ENCODE measurements at places on chromosomes 1 and 21. TPM values are rescaled to one million over a fixed set of nuclear protein-coding genes. Genes with fewer than 3 reads are reported as not detected.

- DNase-seq = peak; percentile 27
Observed at GRCh38 chr1:116667575-116668105, at the start of gene IGSF3. TSS of gene IGSF3 (minus strand) at chr1:116667733. CDS start at chr1:116666326, 1,407 bp downstream.

DNA sequence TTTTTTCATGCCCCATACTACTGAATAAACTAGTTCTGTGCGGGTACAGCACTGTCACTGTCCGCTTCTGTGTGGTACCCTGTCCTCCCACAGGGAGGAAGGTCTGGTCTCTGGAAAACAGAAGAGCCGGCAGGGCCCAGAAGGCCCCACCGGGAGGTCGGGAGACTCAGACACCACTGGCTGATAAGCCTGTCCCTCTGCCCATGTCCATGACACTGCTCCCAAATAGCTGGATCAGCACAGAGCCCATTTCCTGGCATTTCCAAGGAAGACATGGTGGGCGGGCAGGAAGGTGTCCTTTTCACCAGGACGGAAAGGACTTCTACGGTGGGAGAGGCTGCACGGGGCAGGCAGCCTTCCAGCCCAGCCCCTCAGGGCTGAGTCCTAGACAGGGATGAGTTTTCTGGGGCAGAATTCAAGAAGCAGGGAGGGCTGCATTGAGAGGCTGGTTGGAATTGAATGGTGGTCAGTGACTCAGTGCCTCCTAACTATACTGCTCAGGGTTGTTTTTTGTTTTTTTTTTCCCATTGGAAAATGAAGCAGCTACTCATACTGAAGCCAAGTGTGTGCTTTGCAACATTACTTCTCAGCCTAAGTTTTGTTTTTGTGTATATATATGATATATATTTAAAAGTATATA lies 7.1 kb downstream of the PSRC1 start:
- DNase-seq = no peak

DNA sequence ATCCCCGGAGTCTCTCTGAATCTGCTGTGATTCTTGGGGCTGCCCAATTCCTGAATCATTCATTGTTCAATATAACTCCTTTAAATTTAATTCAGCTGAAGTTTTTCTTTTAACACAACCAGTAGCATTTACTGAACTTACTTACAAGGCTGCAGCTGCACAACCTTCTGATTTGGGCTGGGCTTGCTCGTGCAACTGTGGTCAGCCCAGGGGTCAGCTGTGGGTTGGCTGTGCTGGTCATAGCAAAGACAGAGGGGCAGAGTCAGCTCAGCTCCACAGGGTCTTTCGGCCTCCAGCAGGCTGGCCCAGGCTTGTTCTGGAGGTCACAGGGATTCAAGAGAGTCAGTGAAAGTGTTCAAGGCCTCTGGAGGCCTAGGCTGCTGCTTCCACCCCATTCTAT lies 186.1 kb downstream of the MATN1 start:
- DNase-seq = no peak

GRCh38 chr1:180365039-180365438 lies 135.0 kb downstream of the LHX4 start:
- DNase-seq = no peak

DNA sequence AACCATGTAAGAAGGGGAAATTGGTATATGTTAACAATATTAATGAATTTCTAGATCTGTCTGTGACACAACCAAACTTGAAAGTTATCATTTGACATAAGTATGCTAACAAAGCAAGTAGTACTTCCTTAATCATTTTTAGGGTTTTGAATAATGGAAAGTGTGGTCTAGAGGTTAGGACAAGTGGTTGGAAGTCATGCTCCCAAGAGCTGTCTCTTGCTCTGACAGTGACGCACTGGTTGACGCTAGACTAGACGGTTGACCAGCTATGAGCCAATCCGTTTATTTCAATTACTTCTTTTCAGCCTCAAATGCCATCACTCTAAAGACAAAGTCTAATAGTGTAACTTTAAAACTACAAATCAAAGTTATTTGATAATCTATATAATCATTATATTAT lies 20.7 kb upstream of the RGS1 start:
- DNase-seq = no peak

DNA sequence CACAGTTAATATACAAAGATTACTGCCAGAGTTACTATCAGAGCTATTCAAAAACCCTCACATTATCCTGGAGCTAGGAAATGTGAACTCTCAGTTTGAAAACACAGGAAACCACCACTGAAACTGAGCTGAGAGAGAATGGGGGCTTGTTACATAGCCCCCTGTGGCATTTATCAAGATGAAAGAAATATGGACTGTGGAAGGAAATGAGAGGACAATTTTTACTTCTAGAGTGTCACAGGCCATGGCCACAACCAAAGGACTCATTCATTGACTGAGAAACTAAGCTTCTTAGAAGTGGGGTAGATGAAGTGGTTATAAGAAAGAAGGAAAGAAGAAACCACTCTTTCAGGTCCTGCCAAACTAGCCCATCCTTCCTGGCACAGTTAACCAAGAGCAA lies 25.3 kb downstream of the DSTYK start:
- DNase-seq = no peak

- DNase-seq = no peak
Observed at GRCh38 chr21:35664683-35665082, 395.6 kb downstream of the SETD4 start.

DNA sequence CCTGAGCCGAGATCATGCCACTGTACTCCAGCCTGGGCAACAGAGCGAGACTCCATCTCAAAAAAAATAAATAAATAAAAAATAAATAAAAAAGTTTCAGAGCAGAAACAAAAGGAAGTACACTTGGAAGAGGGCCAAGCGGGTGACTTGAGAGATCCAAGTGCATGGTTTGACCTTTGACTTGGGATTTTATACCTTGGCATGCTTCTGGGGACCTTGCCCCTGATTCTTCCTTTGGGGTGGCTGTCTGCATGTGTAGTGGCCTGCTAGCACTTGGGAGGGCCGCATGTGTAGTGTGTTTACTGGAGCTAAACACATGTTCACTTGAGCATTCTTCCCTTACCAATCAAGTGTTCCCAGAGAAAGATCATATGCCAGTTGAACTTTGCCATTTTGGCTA lies 114.0 kb downstream of the DTL start:
- no peak for DNase-seq

GRCh38 chr1:111920221-111921024 lies 69.0 kb downstream of the KCND3 start:
- no peak for DNase-seq

DNA sequence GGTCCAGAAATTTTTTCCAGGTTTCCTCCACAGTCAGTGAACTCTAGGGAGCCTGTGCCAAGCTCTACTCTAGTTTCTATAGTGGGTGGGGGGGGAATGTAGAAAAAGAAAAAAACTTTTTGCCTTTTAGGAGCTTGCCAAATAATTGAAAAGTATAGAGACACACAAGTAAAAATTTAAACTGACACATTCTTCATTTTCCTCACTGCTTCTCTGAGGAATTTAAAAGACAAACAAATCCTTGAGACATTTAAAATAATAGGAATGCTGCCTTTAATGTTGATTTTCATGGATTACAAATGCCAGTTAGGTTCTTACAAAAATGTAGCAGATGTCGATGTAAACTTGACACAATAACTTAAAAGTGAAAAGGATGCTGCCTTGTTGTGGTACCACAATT lies 241.9 kb downstream of the DNM3 start:
- no peak for DNase-seq

CFHR3 gene
- not detected for total RNA-seq

LORICRIN gene
- total RNA-seq = not detected

GRCh38 chr1:59378621-59379370 lies 81.9 kb downstream of the FGGY start:
- no peak for DNase-seq

DNA sequence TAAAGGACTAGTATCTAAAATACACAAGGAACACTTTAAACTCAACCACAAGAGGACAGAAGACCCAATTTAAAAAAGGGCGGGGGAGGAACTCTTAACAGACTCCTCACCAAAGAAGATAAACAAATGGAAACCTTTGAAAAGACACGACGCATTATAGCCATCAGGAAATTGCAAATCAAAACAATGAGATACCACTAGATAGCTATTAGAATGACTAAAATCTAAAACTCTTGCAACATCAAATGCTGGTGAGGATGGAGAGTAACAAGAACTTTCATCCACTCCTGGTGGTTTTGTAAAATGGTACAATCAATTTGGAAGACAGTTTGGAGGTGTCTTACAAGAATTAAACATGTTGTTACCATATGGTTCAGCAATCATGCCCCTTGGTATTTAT lies 708.2 kb downstream of the BRINP3 start:
- DNase-seq = no peak

FNDC5 gene
- total RNA-seq = not detected

GRCh38 chr1:3027611-3028371 lies 6.5 kb downstream of the ACTRT2 start:
- no peak for DNase-seq

DNA sequence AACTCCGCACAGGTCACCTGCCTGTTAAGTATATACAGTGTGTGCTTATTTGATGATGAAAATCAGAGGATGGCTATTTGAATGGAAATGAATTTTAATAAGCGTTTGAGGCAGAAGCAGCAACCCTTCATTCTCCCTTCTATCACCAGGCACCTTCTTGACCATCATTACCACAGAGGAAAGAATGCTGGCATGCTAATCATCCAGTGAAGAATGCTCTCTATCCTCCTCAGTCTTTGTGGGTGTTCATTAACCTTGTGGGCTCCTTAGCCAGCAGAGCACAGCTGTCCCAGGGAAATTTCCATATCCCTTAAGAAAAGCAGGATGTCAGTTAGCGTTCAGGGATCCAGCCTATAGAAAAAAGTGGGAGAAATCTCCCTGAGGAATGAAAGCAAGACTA lies 428.0 kb upstream of the CAMK1G start:
- DNase-seq = no peak

DNA sequence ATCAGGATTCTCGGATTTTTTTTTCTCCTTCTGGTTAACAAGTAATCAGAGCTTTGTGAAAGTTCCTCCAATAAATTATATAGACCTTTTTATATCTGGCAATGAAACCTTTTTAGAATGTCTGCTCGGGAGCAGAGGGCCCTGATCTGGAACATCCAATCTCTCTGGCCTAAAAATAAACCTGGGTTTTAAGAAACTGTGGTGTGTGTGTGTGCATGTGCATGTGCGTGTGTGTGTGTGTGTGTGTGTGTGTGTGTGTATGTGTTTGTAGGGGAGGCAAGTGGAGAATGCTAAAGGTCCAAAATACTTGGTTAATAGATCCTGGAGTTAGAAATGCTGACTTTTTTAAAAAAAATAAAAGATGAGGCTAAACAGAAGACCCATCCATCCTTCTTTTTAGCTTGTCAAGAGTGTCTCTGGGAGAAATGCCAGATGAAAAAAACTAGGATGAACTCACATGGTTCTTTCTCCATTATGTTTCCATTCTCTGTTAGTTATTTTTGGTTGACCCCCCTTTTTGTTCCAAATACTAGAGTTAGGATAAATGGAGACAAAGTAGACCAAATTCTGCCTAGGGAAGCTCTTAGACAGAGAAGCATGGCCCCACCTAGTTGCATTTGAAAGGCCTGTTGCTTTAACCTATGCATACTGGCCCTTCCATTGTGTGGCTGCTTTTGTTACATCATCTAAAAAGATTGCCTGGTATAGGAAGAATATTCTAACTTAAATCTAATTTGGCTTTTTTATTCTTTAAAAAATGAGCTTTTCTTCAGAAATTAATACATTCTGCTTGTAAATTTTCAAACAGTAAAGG lies 175.9 kb downstream of the PAPPA2 start:
- no peak for DNase-seq

OR2T11 gene
- not detected for total RNA-seq

C1orf53 gene
- total RNA-seq = not detected

GRCh38 chr1:54564312-54565112 lies 16.5 kb downstream of the ACOT11 start:
- DNase-seq = peak; percentile 96

GRCh38 chr1:150708595-150708994 lies 11.6 kb upstream of the GOLPH3L start:
- no peak for DNase-seq

- DNase-seq = no peak
Observed at GRCh38 chr1:237141502-237141901, 99.5 kb downstream of the RYR2 start.

DNA sequence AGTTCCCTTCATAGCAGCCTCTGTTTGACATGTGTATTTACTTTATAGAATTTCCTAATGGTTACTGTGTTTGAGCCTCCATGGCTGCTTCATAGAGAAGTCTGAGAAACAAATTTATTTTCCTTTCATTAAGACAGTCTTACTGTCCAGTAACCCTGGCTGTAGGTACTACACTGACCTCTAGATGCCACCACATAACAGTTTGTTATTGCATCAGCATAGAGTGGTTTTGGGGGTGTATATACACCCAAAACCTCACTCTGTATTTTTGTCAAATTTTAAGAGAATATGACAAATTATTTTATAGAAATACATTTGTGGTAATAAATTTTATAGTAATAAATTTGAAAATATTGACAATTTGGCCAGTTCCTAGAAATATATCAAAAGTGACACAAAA lies 57.3 kb downstream of the OBSCN start:
- DNase-seq = no peak

- DNase-seq = no peak
Observed at GRCh38 chr1:85838238-85838637, 130.0 kb upstream of the ZNHIT6 start.

GRCh38 chr1:82614090-82614489 lies 813.4 kb downstream of the ADGRL2 start:
- no peak for DNase-seq

TTLL10 gene
- 3.6 TPM for total RNA-seq

DNA sequence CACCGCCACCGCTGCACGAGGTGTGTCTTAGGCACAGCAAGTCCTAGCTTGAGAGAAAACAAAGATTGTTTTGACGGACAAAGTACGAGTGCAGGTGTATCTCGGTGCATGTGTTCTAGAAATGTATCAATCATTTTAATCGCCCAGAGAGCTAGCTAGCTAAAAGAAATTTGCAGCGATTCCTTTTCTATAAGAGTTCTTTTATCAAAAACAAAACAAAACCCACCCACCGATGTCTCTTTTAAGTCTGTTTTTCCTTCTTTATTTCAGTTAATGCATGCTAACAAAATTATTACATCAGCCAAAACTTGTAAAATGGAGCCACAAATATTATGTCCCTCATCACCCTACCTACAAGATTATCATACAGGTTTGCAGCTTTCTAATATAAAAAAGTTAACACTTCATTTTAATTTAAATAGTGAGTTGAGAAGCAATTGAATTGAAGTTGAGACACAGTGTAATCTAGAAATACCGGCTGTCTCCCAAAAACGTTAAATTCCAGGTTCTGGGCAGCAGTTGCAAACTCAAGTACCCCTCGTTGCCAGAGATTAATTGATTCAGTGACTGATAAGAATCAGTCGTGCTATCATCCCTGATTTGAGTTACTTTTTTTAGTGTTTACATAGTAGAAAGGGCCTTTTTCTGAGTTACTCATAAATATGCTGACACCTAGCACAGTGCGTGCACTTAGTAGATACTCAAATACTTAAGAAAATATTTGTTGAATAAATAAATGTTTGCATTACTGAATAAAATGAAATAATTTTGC lies 1.5 kb upstream of the SYDE2 start:
- DNase-seq = no peak

All from Peyer's patch (tissue), 4 donors.